ENCODE measurements at places on chromosomes 1 and 21. TPM values are rescaled to one million over a fixed set of nuclear protein-coding genes. Genes with fewer than 3 reads are reported as not detected.
A peak's percentile ranks its signal among the peaks of the same experiment; 100 is the strongest.

UQCRH gene
- total RNA-seq = 415 TPM

LAPTM5 gene
- 5.6 TPM for total RNA-seq

DNA sequence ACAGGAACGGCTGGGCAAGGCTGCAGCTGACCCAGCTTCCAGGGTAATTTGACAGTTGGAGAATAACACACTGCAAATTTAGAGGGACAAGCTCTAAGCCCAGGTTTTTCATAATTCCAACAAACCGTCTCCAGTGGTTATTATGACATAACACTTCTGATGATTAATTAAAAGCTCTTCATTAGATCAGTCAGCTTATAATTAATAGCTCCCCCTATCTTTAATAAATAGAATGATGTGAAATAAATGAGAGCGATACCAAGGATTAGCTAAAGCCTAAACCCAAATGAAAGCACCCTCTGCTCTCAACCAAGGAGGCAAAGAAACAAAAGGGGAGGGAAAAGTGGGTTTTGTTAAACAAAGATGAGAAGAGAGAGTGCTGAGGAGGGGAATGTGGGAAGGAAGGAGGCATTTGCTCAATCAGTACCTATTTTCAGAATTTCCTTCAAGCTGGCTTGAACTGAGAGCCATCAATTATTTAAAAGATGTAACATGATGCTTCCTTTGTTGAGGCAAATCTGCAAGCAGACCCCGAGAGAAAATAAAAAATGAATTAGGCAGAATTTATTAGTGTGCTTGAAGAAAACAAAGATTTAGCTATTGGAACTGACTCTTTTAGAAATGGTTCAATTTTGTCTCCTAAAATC lies 221.8 kb upstream of the ESRRG start:
- H3K4me1 ChIP-seq = no peaks in the 10 kb centered on the region
- no peak overlapping the region for H3K27ac ChIP-seq
- H3K4me3 ChIP-seq = no peak overlapping the region
- no peaks in the 10 kb centered on the region for H3K36me3 ChIP-seq
- H3K27me3 ChIP-seq = no peaks in the 10 kb centered on the region

DNA sequence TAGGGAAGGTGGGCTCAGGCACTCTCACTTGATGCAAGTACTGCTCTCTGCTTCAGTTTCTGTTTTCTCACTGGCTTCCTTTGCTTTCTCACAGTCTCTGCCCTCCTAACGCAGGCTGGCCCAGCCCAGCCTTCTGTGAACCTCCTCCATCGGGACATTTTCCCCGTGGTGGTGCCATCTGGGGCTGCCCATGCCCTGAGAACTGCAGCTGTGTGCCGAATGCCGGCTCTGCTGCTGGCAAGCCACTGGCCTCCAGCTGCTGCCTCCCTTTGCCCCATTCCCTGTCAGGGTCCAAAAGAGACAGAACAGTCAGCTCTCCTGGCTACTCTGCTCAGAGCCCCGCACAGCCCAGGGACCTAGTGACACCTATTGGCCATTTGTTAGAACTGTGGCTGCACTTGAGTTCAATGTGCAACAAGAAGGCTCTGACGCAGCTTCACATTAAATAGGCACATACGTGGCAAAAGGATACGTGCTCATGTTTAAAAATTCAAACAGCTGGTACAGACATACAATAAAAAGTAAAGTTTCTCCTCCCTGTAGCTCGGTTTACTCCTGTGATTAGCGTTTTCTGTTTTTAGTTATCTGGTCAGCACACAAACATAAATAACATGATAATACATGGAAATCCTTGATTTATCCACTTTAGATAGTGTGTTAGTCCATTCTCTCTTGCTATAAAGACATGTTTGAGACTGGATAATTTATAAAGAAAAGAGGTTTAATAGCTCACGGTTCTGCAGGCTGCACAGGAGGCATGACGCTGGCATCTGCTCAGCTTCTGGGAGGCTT lies 46.6 kb downstream of the FCRL5 start:
- H3K27me3 ChIP-seq = no peaks in the 10 kb centered on the region
- H3K36me3 ChIP-seq = no peaks in the 10 kb centered on the region
- no peak overlapping the region for H3K4me3 ChIP-seq
- DNase-seq = peak; percentile 69
- no peak overlapping the region for H3K27ac ChIP-seq
- no peaks in the 10 kb centered on the region for H3K4me1 ChIP-seq

- H3K4me3 ChIP-seq = no peak overlapping the region
- H3K4me1 ChIP-seq = peaks cover 3% of the 10 kb centered on the region
- no peaks in the 10 kb centered on the region for H3K36me3 ChIP-seq
- peak overlapping the region; percentile 30 for H3K27ac ChIP-seq
- no peaks in the 10 kb centered on the region for H3K27me3 ChIP-seq
- DNase-seq = peak; percentile 78
Observed at GRCh38 chr1:221240690-221241089, 361.4 kb downstream of the HLX start.

- H3K4me1 ChIP-seq = no peaks in the 10 kb centered on the region
- H3K27ac ChIP-seq = no peak overlapping the region
- no peak for DNase-seq
- H3K36me3 ChIP-seq = no peaks in the 10 kb centered on the region
Observed at GRCh38 chr1:116033322-116033721, 57.0 kb downstream of the SLC22A15 start.

GRCh38 chr1:185834371-185834905 lies 100.2 kb downstream of the HMCN1 start:
- no peak overlapping the region for H3K27ac ChIP-seq
- DNase-seq = no peak
- no peaks in the 10 kb centered on the region for H3K27me3 ChIP-seq
- no peaks in the 10 kb centered on the region for H3K36me3 ChIP-seq
- no peaks in the 10 kb centered on the region for H3K4me1 ChIP-seq
- H3K4me3 ChIP-seq = no peak overlapping the region

Data from muscle of leg (tissue), 16 donors.